ENCODE measurements at places on chromosomes 3 and 15.

GRCh38 chr3:39435006-39435748 lies 28.7 kb downstream of the RPSA start:
- no peak for DNase-seq

DNA sequence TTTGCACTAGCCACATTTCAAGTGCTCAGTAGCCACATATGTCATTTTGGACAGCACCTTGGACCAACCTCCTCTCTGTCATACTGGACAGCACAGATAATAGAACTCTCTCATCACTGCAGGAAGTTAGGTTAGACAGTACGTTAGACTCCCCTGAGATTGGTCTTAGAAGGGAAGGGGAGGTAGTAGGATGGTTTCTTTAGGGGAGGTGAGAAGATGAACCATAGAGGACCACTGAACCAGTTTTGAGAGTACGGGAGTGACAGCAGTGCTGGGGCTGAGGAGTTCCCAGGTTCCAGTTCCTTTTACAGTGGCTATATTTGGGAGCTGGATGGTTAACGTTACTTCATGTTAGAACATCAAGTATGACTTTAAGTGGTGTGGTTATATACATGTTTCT lies 7.8 kb downstream of the LRCH3 start:
- no peak for DNase-seq

DNA sequence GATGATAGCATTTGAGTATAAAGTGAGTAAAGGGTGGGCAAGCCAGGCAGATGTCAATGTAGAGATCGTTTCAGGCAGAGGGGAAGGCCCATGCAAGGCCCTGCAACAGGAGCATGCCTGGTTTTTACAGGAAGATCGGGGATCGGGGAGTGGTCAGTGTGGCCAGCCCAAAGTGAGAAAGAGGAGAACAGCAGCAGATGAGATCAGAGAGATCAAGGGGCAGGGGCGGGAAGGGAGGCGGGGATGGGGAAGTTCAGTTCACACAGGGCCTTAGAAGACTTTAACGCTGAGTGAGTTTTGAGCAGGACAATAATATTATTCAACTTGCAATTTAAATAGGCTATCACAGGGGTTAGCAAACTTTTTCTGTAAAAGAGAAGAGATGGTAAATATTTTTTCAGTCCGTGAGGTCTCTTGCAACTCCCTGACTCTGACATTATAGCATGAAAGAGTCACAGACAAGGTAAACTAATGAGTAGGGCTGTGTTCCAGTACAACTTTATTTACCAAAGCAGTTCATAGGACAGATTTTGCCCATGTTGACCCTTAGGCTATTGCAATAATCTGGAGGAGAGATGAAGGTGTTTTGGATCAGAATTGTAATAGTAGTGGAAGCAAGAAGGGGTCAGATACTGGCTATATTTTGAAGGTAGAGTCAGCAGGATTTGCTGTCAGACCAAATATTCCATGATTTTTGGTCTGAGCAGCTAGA lies 12.4 kb upstream of the CD47 start:
- DNase-seq: no peak

DNA sequence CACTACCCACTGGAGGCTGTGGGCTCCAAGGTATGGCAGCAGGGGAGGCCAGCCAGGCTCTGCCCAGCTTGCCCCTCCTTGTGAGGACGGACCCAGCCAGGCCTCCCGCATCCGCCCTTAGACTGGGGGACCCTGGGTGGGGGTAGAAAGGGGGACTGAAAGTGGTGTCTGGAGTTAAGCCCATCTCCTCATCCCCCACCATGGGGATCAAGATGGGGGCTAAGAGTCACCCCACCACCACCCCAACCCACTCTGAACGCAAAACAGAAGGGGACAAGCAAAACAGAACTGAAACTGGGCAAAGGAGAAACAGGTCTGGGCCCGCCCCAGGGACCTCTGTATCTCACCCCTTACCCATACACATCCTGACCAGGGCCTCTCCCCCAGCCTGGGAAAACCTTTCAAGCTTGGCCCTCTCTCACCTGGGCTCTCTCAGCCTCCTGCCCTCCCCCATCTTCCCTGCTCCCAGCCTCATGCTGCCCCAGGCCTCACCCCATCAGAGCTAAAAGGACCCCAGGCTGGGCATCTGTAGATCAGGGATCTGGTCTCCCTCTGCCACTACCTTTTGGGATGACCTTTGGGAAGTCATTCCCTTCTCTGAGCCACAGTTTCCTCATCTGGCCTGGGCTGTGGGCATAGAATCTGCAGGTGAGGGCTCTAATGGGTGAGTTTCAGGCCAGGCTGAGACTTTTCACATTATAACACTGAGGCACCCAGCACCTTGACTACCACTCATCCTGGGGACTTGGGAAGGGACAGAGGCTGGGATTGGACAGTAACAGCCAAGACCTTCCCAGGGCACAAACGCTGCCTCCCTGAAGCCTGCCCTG lies 30.0 kb upstream of the CYP11A1 start:
- no peak for DNase-seq

DNA sequence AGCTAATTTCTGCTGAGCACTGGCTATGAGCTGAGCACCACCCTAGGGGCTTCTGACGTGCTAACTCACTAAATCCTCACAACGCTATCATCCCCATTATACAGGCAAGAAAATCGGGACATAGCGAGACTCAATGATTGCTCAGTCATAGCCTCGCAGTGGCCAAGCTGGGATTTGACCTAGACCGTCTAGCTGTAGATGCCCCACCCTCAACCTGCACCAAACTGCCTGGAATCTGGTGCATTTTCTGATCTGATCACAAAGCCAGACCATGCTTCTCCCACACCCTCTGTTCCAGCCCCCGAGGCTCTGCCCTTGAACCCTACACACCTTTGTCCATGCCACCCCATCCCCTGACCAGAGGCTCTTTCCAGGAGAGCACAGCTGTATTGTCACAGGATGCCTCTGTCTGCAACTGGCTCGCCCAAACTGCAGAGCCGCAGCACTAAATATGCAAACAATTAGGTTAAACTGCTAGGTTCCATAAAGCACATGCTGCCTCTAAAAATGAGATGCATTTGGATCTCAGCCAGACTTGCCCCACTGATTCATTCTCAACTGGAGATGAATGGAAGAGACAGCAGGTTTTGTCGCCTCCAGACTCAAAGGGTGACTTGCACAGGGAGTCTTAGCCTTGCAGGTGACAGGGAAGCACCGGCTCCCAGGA lies 95.2 kb downstream of the NUP210 start:
- DNase-seq: no peak

- no peak for DNase-seq
These were observed 439.1 kb downstream of the SHQ1 start for GRCh38 chr3:72408983-72409779.

DNA sequence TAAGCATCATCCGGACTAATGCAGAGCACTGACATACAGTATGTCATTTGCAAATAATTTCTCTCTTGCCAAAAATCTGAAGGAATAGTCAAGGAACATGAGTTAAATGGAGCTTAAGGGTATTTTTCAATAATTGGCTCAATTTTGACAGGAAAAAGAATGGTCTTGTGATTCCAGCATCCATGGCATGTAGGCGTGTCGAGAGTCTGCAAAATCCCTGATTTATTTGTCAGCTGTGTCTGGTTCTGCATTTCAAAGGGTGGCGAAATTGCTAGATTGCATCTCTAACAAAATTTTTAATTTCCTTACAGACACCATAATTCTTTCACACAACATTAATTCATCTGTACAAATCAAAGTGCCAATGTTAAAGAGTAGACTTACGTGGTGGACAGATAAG lies 65.4 kb upstream of the TBC1D23 start:
- no peak for DNase-seq

DNA sequence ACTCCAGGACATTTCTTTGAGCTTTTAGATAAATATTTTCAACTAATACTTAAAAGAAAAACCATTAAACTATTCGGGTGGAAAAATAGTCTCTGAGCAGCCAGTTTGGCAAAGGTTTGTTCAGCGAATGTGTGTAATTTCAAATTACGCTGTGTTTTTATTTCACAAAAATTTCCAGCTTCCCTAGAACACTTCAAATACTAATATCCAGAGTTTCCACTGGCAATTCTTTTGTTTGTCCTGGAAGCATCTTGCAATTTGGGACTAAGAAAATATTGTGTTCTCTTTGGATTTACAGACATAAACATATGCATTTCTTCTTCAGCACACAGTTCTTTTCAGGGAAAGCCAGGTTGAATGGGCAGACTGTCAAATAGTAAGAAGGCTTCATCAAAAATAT lies 61.9 kb downstream of the MDFIC2 start:
- DNase-seq: no peak

DNA sequence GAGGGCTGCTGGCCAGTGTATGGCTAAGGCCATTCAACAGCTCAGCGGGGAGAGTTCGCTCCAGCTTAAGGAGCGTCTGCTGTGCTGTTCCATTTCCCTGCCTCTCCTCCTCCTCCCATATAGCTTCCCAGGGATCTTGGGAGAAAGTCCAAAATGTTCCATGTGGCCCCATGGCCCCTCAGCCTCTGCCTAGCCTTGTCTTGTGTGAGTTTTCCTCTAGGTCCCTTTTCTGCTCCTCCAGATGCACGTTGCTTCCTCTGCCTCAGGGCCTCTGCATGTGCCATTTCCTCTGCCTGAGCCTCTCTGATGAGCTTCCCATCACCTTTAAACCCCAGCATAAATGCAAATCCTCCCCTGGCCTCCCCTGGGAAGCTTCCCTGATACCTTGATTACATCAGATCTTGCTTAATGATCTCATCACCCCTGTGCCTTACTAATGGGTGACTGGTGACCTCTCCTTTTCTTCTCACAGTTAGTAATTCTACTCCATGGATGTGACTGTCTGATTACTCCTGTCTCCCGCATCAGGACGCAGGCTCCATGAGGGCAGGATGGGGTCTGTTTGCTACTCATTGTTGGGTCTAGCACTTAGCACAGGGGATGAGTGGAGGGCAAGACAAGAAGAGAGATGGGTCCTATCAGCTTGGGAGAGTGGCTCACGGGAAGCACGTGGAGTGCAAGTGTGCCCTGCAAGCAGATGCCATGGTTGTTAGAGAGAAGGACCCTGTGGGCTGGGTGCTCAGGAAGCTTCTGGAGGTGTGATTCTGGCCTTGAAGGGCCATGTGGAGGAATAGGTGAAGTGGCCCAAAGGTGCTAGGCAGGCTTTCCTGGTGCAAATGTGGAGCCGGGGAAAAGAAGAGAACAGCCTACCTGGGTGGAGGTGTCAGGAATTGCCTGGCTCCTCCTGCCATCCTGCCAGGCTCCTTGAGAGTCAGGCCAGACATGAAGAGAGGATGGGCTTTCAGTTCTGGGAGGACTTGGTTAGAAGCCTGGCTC lies 23.8 kb downstream of the ITGA11 start:
- no peak for DNase-seq

GRCh38 chr15:98690272-98690950 lies 42.1 kb downstream of the IGF1R start:
- no peak for DNase-seq

DNA sequence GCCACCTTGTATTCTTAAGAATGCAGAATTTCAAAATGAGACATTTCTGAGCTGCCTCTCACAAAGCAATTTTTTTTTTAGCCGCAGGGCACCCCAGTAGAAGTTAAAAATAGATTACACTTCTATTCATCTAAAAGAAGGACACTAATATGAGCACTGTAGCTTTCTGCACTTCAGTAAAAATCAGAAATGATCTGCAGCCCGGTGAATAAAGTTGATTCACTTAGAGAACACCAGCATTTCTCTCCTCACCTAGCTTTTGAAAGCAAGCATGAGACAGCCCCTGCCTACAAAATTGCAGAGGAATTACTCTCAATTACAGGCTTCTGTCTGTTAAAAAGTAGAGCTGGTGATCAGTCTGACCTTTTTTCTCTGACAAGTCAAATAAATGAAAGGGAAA lies 1062.4 kb downstream of the FHIT start:
- no peak for DNase-seq

DNA sequence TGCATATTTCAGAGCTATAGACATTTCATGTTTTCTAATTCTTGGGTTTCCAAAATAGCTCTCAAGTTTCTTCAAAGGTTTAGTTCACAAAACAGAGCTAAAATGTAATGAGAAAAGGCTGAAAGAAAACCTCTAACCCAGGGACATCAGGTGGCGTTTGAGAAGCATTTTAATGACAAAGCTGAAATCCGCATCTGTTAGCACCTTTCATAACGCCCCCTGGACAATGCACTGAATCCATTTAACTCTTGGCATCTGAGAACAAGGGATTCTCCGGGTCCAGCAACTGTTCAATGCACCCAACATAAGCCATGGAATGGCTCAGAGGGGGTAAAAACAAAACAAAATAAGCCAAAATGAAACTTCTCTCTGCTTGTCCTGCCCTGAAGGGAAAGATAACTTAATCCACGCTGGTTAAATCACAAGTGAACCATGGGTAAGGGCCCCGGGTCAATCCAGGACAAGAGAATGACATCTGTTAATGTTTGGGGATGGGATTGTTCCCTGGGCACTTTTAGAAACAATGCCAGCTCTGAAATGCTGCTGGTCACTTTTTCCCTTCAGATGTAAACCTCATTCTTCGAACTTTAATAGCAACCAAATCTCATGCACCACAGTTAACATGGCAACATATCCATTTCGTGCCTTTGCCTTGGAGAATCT lies 466.2 kb upstream of the ADAMTS9 start:
- no peak for DNase-seq

GRCh38 chr3:22660606-22661005 lies 542.5 kb upstream of the UBE2E2 start:
- DNase-seq: no peak

DNA sequence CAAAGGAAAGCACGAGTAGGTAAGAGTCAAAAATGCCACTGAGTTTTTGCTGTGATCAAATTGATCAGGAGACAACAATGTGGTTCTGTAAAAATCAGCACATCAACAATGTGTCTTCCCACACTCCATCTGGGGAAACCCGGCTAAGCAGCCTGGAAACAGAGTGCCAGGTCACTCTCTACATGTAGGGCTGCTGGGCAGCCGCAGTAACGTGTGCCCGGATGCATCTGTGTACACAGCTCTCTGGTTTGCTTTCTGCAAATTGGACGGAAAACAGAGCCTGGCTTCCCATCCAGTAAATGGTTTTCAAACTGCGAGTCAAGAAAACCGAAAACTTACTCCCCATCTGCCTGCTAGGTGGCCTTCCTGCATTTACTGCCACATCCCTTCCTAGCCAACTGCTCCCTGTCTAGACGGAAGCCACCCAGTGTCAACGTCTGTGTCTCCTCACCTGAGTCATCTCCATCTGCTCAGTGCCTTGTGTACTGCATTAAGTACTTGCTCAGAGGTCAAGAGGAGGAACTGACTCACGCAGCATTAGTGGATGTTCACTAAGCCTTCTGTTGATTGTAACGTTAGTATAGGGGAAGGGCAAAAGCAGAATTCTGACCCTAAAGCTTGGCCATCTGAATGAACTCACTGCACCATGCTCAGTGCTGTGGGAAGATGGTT lies 124.1 kb downstream of the TJP1 start:
- no peak for DNase-seq

DNA sequence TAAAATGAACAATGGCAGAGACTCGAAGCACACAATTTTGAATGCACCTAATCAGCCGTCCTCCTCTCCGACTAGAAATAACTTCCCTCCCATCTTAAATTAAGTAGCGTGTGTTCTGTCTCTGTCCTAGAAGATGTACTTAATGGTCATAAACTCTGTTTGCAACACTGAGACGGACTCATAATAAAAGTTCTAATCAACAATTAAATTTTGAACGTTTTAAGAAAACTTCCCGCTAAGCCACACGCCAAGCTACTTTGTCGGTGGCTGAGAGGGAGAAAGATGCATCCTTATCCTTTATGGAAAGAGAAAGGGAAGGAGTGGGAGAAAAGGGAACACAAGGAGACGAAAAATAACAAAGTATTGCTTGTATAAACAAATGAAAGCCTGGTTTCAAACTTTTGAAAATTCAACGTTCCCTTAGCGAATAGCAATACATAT lies 989 bp downstream of the GNB4 start:
- DNase-seq: no peak
